ENCODE measurements at places on chromosomes 16 and 17. TPM values are rescaled to one million over a fixed set of nuclear protein-coding genes. Genes with fewer than 3 reads are reported as not detected.

CEP112 gene
- total RNA-seq = 4.0 TPM

SMTNL2 gene
- not detected for total RNA-seq

IL32 gene
- 1.5 TPM for total RNA-seq

DGKE gene
- 13.4 TPM for total RNA-seq

CCDC154 gene
- total RNA-seq = 2.8 TPM

HSD11B2 gene
- 0.83 TPM for total RNA-seq

RNU2-1 gene
- 3,707 TPM for total RNA-seq

CDH3 gene
- 628 TPM for total RNA-seq

ESRP2 gene
- total RNA-seq = 24.3 TPM

LASP1 gene
- 154 TPM for total RNA-seq

CALB2 gene
- 16.7 TPM for total RNA-seq

HNF1B gene
- not detected for total RNA-seq

FSCN2 gene
- total RNA-seq = 0.83 TPM

Measured in mammary epithelial cell (primary cell).